Non-pigmented ciliary epithelial cell (primary cell): ENCODE measurements at places on chromosomes 6 and 20.

- no peak for DNase-seq
Observed at GRCh38 chr6:71707059-71707458, 179.3 kb upstream of the RIMS1 start.

GRCh38 chr6:29989211-29989610 lies 46.9 kb downstream of the HLA-A start:
- no peak for DNase-seq

GRCh38 chr6:69994251-69994650 lies 127.9 kb downstream of the COL19A1 start:
- no peak for DNase-seq

DNA sequence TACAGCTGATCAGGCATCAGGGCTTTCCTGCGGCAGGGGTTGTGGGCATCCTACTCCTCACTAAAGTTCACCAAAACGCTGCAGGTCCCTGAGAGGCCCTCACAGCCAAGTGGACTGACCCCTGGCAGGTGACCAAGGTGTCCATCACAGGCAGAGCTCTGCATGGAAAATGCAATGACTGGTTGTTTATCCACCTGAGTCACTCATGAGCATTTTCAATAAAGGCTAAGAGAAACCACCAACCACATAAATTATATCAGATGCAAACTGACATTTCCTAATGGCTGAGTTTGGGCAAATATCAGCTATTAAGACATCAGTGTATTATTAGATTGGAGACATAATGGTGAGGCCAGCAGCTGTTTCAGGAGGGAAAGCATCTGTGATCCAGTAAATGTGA lies 152.7 kb upstream of the SYNDIG1 start:
- no peak for DNase-seq

- DNase-seq, result no peak
Observed at GRCh38 chr20:56626367-56627121, 2.6 kb upstream of the TFAP2C start.

- DNase-seq, result no peak
Observed at GRCh38 chr20:58847463-58847862, 3.2 kb downstream of the GNAS-AS1 start.

- no peak for DNase-seq
Observed at GRCh38 chr20:39282619-39283092, 320.5 kb downstream of the DHX35 start.

GRCh38 chr20:52217689-52218395 lies 26.3 kb upstream of the ZFP64 start:
- no peak for DNase-seq

DNA sequence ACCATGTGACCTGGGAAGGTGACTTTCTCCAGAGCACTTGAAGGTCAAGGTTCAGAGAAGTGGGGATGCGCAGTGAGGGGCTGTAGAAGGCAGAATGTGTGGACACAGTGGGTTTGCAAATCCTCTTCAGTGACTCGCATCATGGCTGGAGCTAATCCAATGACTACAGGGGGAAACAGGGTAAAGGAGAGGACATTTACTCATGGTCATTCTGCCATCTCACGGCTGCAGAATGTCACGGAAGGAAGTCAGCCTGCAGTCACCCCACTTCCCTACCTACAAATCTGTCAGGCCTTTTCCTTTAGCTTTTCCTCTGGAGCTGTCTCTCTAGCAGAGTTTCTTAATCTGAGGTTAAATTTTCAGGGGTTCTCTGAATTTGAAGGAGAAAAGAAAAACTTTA lies 337.6 kb downstream of the CDC5L start:
- DNase-seq, result no peak

DNA sequence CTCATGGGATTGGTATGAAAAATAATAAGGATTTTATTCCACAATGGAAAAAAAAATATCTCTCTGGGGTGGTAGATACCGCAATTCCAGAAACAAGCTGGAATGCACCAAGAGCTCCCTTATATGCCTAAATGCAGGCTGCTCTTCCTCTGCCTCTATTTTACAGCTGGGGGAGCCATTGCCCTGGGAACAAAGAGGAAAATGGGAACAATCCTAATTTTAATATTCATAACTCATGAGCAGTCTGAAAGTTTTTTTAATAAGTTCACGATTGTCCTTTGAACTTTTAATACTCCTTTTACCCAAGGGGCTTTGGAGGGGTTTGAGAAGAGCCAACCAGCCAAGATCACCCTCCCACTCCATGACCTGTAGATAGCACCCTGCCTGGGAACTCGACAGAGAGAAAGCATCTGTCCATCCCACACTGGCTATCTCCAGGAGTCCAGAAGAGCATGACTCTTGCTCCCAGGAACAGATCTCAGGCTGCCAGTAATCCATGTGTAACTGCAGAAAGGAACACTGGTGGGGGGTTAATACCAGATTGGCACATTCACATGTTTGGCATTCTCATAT lies 74.7 kb downstream of the CD83 start:
- DNase-seq, result no peak

GRCh38 chr6:105036351-105036750 lies 79.4 kb downstream of the LIN28B start:
- DNase-seq, result no peak

- DNase-seq, result no peak
Observed at GRCh38 chr6:138468320-138469015, 30.8 kb downstream of the NHSL1 start.

- no peak for DNase-seq
Observed at GRCh38 chr20:1440024-1440423, 26.6 kb downstream of the NSFL1C start.

DNA sequence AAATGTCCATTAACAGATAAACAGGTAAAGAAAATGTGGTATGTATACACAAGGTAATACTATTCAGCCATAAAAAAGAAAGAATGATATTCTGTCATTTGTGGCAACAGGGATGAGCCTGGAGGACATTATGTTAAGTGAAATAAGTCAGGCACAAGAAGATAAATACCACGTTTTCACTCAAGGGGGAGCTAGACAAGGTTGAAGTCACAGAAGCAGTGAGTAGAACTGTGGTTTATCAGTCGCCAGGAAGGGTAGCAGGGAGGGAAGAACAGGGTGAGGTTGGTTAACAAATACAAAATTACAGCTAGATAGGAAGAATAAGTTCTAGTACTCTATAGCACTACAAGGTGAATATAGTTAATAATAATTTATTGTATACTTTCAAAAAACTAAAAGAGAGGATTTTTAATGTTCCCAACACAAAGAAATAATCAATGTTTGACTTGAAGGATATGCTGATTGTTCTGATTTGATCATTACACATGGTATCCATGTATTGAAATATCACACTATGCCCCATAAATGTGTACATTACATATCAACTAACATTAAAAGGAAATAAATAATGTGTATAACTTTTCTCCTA lies 21.1 kb downstream of the RTN4IP1 start:
- peak; percentile 34 for DNase-seq

GRCh38 chr20:32501709-32502108 lies 83.4 kb downstream of the NOL4L start:
- DNase-seq, result no peak

DNA sequence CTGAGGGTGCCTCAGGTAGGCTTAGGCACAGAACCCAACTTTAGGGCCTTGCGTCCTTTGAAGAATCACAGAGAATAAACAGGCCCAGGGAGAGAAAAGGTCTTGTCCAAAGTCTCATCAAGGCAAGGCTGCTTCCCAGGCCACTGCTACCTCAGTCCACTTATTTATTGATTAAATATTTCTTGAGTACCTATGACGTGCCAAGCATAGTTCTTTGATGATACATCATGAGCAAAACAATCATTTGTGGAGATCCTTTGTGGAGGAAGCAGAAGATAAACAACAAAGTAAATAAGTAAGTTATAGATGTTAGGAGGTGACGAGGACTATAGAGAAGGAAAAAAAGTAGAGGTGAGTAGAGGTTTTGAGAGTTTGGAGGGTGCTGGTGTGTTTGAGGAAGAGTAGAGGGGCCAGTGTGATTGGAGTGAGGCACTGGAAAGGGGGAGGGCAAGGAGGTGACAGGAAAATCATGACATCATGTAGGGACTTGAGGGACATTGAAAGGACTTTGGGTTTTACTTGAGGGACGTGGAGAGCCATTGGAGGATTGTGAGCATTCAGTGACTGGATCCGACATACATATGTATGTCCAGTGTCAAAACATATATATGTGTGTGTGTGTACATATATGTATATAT lies 14.1 kb upstream of the CHMP4B start:
- no peak for DNase-seq

- no peak for DNase-seq
Observed at GRCh38 chr20:22562620-22563019, 21.8 kb downstream of the FOXA2 start.

DNA sequence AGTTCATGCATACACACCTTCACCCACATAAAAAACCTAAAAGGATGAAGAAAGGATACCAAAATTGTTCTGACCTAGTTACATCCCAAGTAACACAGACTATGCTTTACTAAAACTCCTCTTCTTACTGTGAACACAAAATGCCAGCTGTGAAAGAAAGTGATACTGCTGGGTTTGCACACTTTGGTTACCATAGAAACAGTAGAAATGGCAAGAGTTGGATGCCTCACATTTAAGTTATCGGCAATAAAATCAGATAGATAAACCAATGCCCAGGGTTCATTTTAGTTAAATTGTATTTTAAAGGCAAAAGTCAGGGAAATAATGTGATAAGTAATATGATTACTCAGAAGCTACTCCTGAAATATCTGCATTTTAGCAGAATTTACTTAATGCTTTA lies 161.9 kb downstream of the CDK19 start:
- no peak for DNase-seq

DNA sequence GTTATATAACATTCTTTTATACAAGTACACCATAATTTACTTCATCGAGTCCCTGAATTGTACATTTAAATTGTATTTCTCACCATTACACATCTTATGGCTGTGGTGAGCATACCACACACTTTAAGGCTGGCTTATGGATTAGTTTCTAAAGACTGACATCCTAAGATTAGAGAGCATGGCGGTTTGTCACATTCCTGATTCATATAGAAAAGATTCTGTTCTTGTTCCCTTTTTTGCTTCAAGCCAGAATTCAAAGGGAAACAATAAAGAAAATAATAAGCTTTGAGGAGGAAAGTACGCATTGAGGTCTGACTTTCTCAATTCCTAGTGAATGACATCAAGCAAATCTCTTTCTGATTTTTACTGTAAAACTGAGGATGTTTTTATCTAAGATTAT lies 2.5 kb downstream of the BTN1A1 start:
- no peak for DNase-seq

- DNase-seq, result no peak
Observed at GRCh38 chr6:136921936-136922684, at the start of gene SLC35D3. SLC35D3 (plus strand) TSS chr6:136922301; CDS start chr6:136922429, 128 bp downstream.

- DNase-seq, result no peak
Observed at GRCh38 chr6:87687296-87687695, 14.7 kb downstream of the AKIRIN2 start.

DNA sequence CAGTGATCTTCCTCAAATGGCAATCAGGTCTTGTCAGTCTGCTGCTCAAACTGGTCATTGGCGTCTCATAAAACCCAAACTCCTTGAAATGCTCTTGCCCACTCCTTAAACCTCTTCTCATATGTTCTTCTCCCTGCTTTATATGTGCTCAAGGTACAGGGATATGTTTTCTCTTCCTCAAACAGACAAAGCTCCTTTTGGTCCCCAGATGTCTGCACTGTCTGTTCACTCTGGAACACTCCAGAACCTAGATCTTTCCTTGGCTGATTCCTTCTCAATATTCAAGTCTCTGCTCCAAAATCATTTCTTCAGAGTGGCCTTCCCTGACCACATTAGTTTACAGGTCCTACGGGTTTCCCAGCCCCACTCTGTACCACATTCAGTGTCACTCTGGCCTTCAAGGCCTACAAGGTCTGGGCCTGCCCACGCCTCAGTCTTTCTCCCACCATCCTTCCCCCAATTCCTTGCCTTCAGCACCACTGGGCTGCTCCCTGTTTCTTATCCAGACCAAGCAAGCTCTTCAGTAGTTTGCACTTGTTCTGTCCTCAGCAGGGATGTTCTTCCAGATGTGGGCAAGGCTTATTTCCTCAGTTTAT lies 9.0 kb downstream of the THEMIS start:
- no peak for DNase-seq

GRCh38 chr20:58286729-58287128 lies 22.8 kb upstream of the RAB22A start:
- DNase-seq, result no peak

- no peak for DNase-seq
Observed at GRCh38 chr20:6769903-6770785, 2.7 kb downstream of the BMP2 start.

- DNase-seq, result no peak
Observed at GRCh38 chr6:158039178-158039557, 57.5 kb downstream of the SYNJ2 start.

- DNase-seq, result no peak
Observed at GRCh38 chr6:42454428-42454791, 2.7 kb upstream of the TRERF1 start.

DNA sequence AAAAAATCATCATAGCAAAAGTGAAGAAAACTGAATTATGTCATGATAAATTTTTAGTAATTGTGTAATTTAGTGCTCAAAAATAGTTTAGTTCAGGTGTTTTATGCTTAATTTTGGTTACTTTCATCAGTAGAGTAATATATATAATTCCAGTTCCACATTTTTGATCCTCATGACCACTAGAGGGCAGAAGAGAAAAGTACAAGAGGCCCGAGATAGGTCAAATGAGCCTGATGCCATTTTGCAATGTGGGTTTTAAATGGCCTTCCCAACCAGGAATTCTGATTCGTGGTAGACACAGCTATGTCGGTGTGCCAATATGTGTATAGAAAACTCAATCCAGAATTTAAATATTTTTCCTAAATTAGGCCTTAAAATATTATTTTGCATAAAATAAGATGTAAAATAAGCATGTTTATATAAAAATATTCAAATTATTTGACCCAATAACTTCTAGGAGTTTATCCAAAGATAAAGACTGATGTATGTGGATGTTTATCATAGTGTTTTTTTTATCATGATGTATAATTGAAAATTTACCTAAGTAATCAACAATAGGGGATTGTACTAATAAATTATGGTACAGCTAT lies 159.7 kb upstream of the RPS6KA2 start:
- peak; percentile 23 for DNase-seq

GRCh38 chr6:43516367-43516696 lies 394 bp downstream of the YIPF3 start:
- DNase-seq, result no peak
